Fibroblast of skin of right quadriceps (primary cell): ENCODE measurements at places on chromosomes 7 and 10.
A peak's percentile ranks its signal among the peaks of the same experiment; 100 is the strongest.

DNA sequence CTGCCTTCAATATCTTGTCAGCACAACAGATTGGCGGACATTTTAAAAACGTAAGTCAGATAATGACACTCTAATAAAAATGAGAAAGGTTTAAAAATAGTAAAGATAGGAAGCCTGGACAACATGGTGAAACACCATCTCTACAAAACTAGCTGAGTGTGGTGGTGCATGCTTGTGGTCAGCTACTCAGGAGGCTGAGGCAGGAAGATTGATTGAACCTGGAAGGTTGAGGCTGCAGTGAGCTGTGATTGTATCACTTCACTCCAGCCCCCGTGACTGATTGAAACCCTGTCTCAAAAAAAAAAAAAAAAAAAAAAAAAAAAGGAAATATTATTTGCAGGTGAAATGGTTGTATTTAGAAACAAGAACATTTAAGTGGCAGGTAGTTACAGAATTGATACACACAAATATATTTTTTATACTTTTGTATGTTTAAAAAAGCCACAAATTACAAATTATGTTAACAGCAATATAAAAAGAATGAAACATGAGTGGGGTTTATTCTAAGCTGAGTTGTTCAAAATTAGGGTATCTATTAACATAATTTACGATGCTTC is 141.9 kb downstream of the ADK start:
- peak; percentile 80 for DNase-seq

DNA sequence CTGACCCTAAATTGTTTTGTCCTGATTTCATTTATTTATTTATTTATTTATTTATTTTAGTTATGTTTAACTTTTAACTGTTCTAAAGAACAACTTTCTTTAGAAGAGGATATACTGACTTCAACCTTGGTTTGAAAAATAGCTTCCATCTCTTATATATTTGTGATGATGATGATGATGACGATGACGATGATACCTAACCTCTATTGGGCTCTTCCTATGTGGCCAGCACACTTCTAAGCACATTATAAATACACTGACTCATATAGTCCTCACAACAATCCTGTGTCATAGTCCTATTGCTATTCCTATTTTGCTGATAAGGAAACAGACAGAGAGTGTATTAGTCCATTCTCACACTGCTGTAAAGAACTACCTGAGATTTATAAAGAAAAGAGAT is 162.9 kb upstream of the KIAA1217 start:
- no peak for DNase-seq

- DNase-seq, result no peak
Observed at GRCh38 chr7:130553398-130554029, 61.6 kb downstream of the MEST start.

DNA sequence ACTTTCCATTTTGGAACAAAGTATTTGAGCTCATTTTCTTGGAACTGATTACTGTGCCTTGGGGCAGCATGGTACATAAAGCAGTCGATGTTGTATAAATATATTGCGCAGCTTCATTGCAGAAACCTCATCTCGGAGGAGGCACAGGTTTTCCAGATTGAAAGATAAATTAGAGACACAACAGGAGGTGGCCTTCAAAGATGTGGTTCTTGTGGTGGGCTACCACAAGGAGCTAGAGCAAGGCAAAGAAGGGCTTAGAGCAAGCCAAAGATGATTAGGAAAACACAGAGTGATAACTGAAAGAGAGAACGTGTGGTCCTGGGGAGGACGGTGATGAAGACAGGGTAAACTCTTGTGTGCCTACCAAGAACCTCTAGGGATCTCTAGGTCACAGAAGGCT is 169.1 kb upstream of the TNS3 start:
- DNase-seq, result no peak

DNA sequence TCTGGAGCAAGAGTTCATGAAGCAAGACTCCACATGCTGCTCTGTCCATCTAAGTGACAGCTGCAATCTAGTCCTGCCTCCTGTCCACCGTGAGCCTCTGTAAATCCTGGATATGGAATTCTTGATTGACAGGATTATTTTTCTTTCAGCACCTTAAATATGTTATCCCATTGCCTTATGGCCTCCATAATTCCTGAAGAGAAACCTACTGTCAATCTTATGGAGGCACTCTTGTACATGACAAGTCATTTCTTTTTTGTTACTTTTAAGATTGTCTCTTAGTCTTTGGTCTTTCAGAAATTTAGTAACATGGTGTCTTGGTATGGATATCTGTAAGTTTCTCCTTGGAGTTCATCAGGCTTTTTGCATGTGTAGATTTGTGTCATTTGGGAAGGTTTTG is 82.8 kb downstream of the NPSR1 start:
- no peak for DNase-seq

DNA sequence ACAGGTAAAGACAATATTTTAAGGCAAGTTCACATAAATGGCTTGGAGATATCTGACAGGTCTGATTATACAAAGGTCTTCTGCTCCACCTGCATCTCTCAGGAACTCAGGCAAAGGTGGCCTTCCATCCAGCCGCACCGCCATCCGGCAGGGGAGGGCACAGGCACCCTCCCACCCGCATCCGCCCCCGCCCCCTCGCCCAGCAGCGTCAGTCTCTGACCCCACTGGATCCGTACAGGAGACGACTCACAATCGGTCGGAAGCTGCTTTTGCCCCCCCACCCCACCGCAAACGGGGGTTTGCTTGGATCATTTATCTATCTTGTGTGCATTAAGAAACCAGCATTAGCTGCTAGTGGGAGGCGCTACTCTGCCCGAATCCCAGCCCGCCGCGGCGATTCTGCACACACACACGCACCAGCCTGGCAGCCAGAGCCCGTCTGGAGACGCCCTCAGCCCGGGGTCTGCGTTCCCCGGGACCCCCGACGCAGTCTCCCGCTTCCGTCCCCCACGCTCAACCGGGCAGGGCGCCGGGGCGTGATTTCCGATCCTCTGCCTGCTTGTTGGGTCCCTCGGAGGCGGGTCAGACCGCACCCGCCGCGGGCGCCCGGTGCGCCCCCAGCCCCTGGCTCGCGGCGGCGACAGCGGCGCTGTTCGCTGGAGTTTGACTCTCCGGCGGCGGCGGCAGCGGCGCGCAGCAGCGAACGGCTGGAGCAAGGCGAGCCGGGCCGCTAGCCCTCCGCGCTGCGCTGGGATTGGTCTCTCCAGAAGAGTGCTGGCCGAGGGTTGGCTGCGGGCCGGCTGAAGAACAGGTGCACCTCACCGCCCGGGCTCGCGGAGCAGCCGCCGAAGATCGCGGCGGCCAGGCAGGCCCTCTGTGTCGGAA is 820 bp upstream of the NRG3 start:
- DNase-seq, result peak; percentile 5

- peak; percentile 80 for DNase-seq
Observed at GRCh38 chr7:106681815-106682495, 21.0 kb upstream of the CCDC71L start.

DNA sequence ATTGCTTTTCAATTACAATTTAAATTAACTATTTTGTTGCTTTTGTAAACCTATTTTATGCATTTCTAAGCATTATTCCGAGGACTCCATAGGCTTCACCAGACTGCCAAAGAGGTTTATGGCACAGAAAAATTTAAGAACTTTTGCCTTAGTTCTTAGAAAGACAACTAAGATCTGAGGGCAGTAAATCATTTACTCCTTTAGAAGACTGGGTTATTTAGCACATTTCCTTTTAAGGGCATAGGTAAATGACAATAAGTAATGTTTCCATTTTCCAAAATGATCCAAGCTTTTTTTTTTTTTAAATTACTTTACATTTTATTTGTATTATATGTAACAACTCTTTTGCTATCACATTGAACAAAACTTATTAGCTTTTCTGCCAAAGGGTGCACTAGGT is 15.0 kb upstream of the STEAP4 start:
- no peak for DNase-seq

DNA sequence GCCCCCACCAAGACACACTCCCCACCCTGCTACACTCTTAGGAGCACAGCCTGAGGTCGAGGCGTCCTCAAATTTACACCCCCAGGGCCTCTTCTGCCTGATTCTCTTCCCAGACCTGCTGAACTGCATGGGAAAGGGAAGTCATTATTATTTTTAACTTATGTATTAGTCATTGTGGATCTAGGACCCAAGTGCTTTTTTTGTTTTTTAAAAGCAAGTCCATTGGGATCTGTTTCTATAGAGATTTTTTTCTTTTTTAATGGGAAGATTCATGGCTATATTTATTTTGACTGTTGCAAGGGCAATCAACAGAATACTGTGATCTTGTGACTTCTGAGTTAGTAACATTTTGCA is 203.8 kb downstream of the ZMYND11 start:
- DNase-seq, result no peak

DNA sequence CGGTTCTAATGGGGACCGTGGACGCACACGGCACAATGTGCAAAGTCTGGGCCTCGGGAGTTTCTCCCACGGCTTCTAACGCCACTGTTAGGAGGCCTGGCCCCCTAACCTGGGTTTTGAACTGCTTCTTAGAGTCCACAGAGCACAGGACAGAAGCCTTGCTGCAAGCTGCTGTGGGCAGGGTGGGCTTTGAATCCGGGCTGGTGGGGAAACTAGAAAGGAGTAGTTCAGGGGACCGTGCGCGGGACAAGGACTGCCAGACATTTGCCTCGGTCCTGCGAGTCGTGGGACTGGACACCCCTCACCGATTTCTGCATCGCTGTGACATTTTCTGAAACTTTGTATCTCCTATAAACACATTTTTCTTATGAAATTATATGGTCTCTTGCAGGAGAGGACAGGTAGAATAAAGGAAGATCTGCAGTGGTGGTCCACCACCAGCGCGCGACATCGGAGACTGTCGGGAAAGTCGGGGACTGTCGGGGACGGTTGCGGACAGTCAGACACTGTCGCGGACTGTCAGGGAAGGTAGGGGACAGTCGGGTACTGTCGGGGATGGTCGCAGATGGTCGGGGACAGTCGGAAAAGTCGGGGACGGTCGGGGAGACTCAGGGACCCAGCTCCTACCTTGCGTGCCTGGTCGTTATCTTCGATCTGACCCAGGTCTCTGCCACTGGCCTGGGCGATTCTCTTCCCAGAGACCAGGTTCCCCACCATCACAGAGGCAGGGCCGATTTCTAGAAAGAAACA is 222.1 kb downstream of the ZMYND11 start:
- no peak for DNase-seq

DNA sequence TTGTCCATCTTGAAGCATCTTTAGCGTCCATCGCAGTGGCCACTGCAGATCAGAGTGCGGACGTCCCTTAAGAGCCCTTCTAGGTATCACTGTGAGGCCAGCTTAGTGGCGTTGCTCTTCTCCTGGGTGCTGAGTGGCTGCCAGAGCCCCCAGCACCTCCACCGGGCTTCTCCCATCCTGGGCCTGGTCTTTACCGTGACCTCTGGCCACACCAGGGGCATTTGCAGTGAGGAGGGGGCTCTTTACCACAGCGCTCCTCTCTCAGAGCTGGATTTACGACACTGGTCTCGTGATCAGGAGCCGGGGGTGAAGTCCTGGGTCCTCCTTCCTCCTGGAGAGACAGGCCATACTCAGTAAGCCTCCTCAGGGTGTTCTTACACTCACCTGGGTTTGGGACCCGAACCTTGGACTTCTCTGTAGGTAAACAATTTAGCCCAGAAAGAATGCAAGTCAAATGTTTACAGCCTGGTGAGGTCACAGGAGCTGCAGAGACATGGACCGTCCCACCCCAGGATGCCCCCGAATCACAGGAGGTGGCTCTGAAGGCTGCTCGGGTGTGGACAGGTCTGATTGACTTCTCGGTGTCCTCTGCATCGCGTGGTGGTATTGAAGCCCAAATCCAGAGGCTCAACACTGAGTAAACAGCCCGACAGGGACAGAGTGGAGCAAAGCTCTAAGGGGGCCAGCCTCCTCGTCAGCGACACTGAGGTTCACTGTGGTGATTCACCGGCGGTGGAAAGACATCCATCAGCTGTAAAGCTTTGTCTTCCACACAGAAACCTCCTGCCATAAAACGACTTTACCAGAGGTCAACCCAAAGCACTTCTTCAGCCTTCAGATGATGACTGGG is 33.0 kb downstream of the JAKMIP3 start:
- no peak for DNase-seq

- peak; percentile 76 for DNase-seq
Observed at GRCh38 chr7:23383225-23383624, 84.1 kb downstream of the MALSU1 start.

DNA sequence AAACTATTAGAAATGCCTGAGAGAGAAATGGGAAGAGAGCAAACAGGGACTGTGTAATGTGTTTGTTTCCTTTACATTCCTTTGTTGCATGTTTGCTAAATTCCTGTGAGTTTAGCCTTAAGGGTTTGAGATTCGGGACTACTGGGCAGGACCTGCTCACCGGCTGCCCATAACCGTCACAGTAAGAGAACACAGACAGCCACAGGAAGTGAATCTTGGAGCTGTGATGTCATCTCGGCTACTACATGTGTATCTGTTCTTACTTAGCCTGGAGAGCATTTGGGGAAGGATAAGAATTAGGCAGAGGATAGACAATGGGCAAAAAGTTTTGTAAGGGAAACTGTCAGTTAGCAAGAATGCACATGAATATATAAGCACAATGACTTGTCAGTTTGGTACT is 485.1 kb upstream of the KLF6 start:
- peak; percentile 83 for DNase-seq

GRCh38 chr10:79132681-79133381 is 64.1 kb downstream of the ZMIZ1 start:
- DNase-seq, result no peak

DNA sequence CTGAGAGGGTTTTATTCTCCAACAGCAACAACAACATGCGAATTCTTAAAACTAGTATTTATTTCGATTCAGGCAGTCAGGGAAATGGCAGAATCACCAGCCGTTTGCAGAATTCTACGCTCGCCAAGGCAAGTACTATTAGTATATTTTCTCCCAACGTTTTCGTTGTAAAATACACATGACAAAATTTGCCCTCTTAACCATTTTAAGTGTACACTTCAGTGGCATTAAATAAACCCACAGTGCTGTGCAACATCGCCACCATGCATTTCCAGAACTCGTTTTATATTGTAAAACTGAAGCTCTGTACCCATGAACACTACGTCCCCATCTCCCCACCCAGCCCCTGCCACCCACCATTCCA is 10.8 kb downstream of the EN2 start:
- no peak for DNase-seq

DNA sequence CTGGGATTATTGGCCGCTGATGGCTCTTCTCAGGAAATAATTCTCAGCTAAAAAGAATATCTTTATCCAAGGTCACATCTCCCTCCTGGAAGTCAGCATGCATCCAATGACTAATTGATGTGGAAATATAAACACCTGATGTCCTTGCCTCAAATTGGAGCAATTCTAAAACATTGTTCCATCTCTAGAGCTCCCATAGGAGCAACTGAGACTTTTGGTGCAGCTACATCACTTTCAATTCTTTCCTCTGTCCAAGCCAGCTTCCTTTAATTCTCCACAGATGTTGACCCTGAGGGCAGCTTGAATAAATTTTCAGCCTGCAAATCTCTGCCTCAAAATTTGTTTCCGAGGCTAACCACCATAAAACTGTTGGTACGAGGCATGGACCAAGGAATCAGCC is 43.9 kb upstream of the KCND2 start:
- no peak for DNase-seq

- no peak for DNase-seq
Observed at GRCh38 chr10:132110713-132111112, 45.0 kb downstream of the JAKMIP3 start.

GRCh38 chr7:88155756-88156155 is 64.1 kb downstream of the SRI start:
- no peak for DNase-seq

GRCh38 chr10:95400787-95401186 is 110.0 kb upstream of the PDLIM1 start:
- DNase-seq, result no peak

GRCh38 chr10:132132421-132132841 is 54.3 kb upstream of the DPYSL4 start:
- DNase-seq, result no peak
